ENCODE measurements at places on chromosomes 1 and 21.

DNA sequence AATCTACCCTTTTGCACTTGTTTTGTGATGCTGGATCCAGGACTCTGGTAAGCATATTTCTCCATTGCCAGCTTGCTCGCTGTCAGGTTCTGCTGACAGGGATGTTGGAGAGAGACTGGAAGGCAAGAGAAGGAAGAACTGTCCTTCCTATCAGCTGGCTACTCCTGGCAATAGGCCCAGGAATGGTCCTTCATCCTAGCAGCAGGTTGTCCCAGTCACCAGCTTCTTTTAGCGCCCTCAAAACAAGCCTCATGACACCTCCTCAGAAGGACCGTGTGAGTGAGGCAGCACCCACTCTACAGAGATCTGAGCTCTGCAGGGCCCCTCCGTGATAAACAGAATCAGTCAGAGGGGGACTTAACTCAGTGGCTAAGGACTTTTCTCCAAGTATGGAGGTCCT is 33.1 kb upstream of the SLAMF9 start:
- DNase-seq: no peak

DNA sequence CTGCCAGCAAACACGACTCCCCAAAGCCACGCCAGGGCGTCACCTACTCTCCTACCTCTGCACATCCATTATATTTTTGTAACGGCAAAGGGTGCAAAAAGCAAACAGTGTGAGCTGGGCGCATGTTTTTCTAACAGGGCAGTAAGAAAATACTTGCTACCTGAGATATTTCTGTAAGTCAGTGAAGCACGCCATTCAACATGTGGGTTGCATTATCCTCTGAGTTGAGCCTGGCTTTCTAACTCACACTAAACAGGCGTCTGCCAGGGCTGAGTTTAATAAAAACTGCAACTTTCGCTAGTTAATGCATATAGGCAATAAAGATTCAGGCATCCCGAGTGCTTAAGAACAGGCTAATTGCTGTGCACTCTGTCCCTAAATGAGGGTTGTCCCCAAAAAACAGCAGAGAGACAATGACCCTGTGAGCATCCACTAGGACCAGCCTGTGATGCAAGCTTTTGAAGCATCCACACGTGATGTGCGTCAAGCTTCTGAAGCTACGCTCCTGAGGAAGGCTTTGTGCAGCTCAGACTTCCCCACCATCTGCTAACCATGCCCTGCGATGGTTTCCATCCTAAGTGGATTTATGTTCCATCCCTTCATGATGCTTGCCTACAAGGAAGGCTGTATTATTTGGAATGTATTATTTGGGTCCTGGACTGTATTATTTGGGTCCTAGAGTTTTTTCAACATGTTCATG is 70.0 kb upstream of the SIM2 start:
- DNase-seq: no peak

- no peak for DNase-seq
These were observed 5.5 kb upstream of the IFNGR2 start for GRCh38 chr21:33397717-33398116.

DNA sequence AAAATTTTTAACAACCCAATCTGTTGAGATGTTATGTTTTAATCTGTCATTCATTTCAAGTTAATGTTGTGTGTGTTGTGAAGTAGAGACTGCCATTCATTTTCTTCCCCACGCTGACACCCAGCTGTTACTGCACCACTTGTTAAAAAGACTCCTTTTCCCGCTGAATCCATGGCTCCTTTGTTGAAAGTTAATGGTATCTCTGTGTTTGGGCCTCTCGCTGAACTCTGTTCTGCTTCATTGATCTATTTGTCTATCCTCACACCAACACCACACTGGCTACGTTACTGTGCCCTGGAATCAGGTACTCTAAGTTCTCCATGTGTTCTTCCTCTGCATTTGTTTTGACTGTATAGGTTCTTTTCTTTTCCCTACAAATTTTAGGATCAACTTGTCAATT is 58.2 kb downstream of the PDE9A start:
- DNase-seq: no peak

DNA sequence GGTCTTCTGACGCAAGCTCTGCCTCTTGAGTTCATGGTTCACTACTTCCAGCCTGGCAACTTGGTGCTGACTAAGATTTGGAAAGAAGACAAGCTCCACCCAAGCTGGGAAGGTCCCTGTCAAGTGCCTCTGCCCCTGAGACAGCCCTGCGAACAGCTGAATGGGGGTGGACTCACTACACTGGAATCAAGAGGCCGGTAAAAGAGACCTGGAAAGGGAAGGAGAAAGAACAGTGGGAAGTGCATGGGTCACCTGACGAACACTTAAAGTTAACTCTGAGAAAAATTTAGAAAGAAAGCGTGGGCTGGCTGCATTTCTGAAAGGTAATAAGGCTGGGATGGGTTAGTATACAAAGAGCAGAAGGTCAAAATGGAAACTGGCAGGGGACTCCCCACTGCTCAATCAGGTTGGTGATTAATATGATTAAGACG is 26.1 kb upstream of the ZNF496 start:
- DNase-seq: no peak

- no peak for DNase-seq
These were observed 227.3 kb upstream of the CSF3R start for GRCh38 chr1:36709869-36710481.

DNA sequence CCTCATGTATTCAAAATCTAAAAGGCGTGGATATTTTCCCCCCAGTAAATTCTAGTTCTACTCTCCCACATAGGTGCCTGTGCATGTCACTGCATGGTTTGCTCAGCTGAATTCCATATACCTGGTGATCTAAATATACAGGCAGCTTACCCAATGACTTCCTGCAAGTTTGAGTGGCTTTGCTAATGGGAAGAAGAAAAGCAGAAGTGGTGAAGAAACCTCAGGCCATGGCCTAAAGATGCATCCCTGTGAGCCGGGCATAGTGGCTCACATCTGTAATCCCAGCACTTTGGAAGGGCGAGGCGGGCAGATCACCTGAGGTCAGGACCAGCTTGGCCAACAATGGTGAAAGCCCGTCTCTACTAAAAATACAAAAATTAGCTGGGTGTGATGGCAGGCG is 11.5 kb downstream of the SLC44A3 start:
- DNase-seq: no peak

DNA sequence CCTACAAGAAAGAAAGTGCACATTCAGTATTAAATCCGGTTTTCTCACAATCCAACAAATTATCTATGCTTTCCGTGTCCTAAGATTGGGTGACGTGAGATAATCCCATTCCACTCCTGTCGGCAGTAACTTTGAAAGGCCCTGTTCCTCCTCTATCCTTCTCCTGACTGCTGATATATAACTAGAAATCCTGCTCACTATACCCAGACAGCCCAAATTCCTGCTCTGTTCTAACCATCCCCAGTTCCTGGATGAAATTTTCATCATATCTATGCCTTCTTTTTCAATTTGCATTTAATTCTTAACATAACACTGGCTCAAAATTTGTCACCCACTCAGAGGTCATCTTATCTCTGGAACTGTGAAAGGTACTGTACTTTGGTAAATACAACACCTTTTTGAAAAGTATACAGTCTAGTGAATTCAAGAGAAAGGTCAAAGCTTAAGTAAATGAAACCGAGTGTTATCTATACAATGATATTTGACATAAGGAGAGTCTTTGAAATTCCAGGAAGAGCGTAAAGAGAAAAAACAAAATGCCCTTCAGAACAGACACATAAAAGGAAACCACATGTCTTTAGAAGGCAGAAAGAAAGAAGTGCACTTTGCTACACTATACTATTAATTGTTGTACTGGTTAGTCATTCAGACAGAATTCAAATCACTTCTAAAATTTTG is 200.5 kb upstream of the NEGR1 start:
- no peak for DNase-seq

GRCh38 chr1:168518813-168519212 is 25.0 kb downstream of the XCL2 start:
- DNase-seq: no peak

GRCh38 chr1:31701091-31701736 is 2.6 kb downstream of the COL16A1 start:
- peak; percentile 67 for DNase-seq

- no peak for DNase-seq
These were observed 98.2 kb upstream of the ERG start for GRCh38 chr21:38596264-38597042.

DNA sequence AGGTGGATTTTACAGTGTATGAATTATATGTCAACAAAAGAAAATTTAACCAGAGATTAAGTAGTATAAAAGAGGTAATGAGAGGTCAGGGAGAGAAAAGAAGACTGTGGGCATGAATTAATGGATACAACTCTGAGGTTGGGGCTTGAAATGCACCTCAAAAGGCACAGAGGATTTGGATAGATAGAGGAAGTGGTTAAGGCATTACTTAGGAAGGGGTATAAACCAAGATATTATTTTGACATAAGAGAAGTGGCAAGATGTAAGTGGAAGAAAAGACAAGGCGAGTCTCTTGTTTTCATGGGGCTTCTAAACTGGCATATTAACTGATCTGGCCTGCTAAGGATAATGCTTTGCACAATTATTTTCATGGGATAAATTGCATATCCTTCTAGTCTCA is 34.1 kb downstream of the RAP1A start:
- DNase-seq: no peak

GRCh38 chr21:36450511-36450910 is 29.4 kb downstream of the CLDN14 start:
- no peak for DNase-seq

DNA sequence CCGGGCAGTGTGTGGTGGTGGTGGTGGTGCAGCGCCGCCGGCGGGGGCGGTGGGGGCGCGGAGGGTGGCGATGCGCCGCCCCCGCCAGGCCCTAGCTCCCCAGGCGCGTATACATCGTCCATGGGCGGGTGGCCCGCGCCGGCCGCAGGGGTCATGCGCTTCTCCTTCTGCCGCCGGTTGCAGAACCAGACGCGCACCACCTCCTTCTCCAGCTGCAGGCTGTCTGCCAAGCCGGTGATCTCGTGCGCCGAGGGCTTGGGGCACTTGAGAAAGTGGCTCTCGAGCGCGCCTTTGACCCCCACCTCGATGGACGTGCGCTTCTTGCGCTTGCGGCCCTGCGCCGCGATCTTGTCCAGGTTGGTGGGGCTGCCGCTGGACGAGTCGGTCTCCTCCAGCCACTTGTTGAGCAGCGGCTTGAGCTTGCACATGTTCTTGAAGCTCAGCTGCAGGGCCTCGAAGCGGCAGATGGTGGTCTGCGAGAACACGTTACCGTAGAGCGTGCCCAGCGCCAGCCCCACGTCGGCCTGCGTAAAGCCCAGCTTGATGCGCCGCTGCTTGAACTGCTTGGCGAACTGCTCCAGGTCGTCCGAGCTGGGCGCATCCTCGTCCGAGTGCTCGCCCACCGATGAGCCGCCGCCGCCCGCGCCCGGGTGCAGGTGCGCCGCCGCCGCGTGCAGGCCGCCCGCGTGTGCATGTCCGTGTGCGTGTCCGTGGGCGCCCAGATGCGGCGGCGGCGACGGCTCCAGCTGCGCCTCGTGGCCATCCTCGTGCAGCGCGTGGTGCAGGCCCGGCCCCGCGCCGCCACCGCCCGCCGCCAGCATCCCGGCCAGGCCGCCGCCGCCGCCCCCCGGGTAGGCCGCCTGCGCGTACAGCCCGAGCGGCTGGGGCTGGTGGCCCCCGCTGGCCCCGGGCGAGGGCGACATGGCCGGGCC is 926 bp downstream of the POU3F1 start:
- no peak for DNase-seq

- no peak for DNase-seq
These were observed 127.9 kb downstream of the ZNF326 start for GRCh38 chr1:90122654-90123340.

- no peak for DNase-seq
These were observed 35.7 kb upstream of the EPS8L3 start for GRCh38 chr1:109799445-109799844.

GRCh38 chr1:6260961-6261614 is at the start of gene GPR153:
Gene GPR153 (minus strand): TSS chr1:6261098. CDS start chr1:6254905, 6,193 bp downstream.
- DNase-seq: peak; percentile 67

- no peak for DNase-seq
These were observed 71.1 kb downstream of the NIBAN1 start for GRCh38 chr1:184903111-184903692.

GRCh38 chr1:167689567-167689920 is 32.2 kb upstream of the MPZL1 start:
- no peak for DNase-seq

- no peak for DNase-seq
These were observed 56.9 kb downstream of the OPTC start for GRCh38 chr1:203550846-203551245.

DNA sequence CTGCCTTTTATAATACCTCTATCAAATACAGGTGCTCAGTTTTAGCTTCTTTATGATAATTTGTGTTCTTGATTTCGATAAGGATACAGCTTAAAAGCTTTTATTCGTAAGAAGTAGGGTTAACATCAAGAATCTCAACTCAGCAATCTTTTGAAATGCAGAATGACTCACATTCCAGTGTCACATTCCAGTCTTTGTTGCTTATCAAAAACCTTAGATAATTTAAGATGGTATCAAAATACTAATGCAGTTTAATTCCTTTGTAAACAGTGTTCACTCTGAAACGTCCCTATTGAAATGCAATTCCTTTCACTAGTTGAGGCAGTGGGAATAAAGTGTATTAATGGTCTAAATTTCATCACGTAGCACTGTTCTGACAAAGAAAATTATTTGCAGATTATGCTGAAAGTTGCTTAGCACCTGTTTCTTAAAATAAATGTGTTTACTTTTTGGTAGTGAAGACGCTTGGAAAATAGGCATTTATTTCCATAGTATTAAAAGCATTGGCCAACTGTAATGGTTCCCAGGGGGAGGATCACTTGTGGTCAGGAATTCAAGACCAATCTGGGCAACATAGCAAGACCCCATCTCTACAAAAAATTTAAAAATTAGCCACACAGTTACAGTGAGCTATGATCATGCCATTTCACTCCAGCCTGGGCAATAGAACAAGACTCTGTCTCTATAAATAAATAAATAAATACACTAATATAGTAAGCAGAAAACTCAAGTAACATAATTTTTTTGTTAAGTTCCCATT is 10.1 kb upstream of the CNN3 start:
- DNase-seq: no peak

- DNase-seq: no peak
These were observed 144.1 kb downstream of the TNR start for GRCh38 chr1:175599212-175599705.

DNA sequence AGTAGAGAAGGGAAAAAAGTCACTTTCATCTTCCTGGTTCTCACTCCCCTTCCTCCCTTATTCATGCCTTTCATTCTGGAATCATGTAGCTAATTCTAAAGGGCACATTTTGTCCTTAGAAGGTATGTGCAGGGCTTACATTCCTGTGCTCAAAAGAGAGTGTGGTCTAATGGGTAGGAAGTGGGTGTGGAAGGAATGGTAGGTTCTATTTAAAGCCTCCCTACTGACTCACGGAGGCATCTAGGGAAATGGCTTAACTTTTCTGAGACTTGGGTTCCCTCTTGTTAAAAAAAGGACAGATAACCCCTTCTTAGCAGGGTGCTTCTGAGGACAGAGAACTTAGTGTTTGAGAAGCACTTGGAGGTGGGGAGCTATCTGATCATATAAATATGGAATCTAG is 249.3 kb upstream of the DUSP10 start:
- DNase-seq: no peak

Data from stimulated activated CD8-positive, alpha-beta memory T cell treated with anti-CD3 and anti-CD28 coated beads, Interleukin-4, amount 100 ng/mL, for 48 hours (primary cell).